ENCODE measurements at places on chromosomes 1 and 21.

DNA sequence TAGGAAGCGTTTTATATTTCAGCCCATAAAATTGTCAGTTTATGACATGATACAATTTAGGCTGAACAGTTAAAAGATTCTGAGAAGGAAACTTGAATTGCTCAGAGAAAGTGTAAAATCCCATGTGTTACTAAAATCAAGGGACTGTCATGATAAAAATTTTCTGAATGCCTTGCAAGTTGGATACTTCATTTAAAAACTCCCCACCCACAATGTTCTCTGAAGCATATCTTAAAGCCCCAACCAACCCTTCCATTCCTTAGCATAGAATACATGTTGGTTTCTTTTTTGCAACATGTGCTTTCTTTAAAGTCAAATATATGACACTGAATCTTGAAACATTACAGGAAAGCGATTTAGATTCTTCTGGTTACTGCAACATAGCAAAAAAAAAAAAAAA is 97.4 kb downstream of the MRPL39 start:
- no peak for DNase-seq

DNA sequence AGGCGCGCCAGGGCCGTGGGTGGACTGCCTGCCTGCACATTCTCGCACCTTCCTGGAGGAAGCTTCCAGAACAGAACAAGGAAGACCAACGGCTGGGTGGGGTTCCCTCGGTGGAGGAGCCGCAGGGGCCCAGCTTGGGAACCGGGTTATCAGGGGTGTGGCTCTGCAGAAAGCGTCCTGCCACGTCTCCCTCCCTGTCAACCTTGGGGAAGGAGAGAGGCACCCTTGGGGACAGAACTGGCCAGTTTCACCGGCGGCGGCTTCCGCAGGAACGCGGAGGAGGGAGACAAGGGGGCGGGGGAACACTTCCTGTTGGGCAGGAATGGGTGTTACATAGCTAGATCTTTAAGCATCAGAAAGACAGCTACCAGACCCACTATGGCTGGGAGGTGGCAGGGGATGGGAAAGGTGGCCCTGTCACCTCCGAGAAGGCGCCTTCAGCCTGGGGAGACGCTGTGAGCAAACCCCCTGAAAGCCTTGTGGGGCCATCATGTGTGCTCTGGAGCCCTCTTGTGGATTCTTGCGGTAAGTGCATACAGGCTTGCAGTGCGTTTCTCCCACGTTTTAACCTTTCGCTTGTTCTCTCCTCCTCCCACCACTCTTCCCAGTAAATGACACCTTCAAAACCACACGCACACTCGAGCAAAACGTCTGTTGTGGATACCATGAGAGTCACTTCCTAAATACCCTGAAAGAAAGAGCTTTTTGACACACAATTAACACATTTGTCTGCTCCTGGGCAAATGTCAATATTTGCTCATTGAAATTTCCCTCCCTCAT is 3.8 kb upstream of the PLEKHA6 start:
- DNase-seq, result peak; percentile 53

DNA sequence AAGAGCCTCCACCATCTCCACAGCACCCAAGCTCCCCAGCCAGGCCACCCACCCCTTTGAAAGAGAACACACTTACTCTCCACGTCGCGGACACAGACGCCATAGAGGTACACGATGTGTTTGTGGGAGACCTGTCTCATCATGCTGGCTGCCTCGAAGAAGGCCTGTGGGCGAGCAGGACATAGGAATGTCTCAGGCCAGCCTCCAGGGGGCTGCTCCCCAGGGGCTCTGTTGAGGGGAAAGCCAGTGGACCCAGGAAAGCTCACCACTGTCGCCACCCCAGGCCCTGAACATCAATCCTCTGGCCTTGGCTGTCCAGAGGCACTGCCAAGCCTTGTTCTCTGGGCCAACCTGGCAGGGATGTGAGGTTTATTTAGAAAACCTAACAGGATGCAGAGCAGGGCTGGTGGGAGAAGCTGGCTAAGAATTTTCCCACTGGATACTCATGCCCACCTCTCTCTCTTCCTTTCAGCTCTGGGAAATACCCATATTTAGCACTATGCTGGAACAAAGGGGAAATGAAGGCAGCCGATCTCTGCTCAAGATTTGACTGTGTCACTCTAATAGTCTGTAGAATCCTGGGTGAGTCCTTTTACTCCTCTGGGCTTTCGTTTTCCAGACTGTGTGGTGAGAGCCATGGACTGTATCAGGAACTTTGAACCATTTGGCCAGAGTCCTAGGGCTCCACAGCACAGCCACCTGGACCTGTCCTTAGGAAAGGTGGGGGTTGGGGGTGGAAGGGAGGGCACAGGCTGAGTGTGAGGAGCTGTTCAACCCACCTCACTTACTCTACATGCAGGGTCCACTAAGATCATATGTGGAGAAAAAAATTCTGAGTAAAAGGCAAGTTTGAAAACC is 101.9 kb downstream of the RAVER2 start:
- no peak for DNase-seq

- DNase-seq, result no peak
Measured at GRCh38 chr1:32361674-32362473, 411 bp downstream of the FAM229A start.

- no peak for DNase-seq
Measured at GRCh38 chr1:34115233-34115632, 49.8 kb downstream of the CSMD2 start.

DNA sequence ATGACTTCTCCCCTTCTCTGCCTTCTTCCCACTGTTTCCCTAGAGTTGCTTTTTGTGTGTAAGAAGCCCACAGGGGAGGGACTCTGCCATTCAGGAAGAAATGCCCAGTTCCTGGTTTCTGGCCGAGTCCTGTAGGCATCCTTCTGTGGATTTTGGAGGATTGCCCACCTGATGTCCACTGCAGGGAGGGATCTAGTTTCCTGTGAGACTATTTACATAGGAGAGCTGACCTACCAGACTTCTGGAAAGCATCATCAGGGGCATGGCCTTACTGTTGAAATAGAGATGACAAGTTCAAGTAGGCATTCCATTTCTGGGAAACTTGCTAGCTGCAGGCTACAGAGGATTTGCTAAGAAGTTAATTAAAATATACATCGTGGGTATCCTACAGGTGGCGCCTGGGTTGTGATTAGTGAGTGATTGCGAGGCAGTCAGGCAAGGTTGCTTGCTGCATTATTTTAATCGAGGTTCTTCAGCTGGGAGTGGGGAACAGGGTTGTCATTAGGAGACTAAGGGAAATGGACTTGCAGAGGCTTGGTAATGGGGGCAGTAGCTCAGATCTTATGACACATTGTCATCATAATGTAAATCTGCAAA is 148.7 kb downstream of the HHAT start:
- DNase-seq, result no peak

DNA sequence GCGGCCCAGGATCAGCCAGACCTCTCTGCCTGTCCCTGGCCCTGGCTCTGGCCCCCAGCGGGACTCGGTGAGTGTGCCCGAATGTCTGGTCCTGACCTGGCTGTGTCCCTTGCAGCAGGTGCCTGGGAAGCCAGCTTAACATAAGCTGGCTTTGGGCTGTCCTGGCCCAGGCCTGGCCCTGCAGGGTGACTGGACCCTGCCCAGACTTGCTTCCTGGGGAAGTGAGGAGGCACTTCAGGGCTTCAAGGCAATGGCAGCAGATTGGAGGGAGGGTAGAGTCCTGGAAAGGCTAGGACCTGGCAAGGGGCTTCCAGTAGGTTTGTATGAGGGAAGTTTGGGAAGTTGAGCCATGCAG is 16.4 kb downstream of the RPS6KA1 start:
- DNase-seq, result no peak

DNA sequence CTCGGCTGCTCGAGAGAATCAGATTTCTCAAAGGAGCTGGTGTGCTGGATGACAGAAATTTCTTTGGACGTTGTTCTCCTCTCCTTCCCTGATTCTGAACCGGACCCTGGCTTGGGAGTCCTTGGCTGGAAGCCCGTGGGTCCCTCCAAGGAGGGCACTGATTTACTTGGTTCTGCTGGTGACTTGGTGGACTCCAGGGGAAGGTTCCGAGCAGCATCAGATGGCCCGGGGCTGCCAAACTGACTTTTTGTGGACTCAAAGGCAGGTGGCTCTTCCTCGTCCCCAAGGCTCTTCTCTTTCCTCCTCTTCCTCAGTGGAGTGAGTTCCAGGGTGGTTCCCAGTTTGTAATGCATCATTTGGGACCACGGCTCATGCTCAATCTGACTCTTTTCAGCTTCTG is 97.9 kb upstream of the EDN2 start:
- DNase-seq, result no peak

GRCh38 chr21:27475363-27475955 is 508.6 kb upstream of the ADAMTS5 start:
- DNase-seq, result no peak

- no peak for DNase-seq
Measured at GRCh38 chr1:31783846-31784245, 19.7 kb upstream of the ADGRB2 start.

GRCh38 chr1:81391125-81391828 is 409.5 kb upstream of the ADGRL2 start:
- DNase-seq, result no peak

GRCh38 chr1:13775916-13776315 is 75.9 kb downstream of the PRDM2 start:
- no peak for DNase-seq

GRCh38 chr1:191592039-191592438 is 566.2 kb upstream of the RGS18 start:
- DNase-seq, result no peak

DNA sequence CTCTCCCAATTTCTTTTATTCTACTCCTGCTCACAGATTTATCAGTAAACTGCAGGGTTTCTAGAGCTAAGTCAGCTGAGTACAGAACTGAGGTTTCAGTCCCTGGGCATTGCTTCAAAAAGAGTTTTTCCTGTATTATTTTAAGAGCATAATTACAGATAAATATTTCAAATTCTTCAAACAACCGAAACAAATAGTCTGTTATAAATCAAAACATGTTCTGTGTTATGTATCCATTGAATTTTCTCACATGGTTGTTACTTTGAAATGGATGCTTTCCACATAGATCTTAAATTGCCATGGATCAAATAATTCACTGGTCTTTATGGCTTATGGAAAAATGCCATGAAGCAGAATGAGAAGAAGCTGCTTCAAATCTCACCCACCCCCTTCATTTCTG is 64.5 kb downstream of the LRRC8C start:
- no peak for DNase-seq

- DNase-seq, result no peak
Measured at GRCh38 chr1:94669198-94669597, 127.6 kb upstream of the F3 start.

DNA sequence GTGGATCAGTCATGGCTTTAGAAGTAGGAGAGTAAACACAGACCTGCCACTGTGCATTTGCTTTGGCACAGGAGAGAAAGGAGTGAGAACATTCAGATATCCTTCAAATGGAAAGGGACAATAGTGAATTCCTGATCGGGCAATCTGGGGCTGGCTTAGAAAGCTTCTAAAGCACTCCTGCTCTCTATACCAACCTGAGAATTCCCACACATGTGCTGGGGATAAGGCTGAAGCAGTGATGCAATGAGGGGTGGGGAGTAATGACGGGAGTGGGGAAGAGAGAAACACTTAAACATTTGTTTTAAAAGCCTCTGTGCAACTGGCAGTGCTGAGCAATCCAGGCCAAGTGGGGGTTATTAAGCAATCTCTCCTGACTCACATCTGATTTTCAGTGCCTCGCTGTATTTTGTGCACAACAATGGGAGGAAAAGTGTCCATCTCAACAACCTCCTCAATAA is 108.8 kb downstream of the KIAA0319L start:
- no peak for DNase-seq

- no peak for DNase-seq
Measured at GRCh38 chr1:167797015-167797414, 75.2 kb downstream of the MPZL1 start.

DNA sequence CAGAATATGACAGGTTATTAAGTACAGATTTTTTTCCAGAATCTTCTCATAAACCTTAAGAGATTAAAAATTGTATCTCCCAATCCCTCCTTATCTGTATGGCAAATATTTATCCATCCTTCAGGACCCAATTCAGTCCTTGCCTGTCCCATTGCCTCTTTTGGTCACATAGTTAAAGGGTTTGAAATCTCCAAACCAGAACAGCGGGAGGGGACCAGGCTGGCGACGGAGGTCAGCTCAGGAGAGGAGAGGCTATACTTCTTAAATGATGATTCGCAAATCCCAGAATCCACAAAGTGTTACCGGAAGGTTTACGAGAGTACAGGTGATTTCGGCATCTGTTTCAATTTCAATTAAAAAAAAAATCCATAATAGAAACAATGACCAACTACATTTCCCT is 572.7 kb downstream of the SMYD3 start:
- DNase-seq, result no peak

GRCh38 chr1:102751111-102751510 is 357.2 kb downstream of the COL11A1 start:
- no peak for DNase-seq

DNA sequence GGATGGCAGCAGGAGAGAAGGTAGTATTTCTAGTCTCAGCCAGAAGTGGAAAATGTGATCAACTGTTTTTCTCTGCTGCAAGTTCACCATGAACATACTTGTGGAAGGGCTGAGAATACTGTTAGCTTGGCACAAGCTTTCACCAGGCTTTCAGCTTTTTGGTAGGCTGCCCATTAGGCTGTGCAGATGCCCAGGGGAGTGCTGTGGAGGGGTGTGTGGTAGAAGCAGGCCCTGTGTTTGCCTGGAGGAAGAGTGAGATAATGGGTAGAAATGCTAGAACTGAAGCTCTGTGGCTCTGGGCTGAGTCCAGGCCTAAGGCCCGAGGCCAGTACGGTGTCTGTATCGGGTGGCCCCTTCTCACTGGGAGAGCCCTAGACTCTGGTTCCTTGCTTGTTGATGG is 9.8 kb downstream of the DNAJC6 start:
- DNase-seq, result no peak

- no peak for DNase-seq
Measured at GRCh38 chr1:156821801-156822200, 5.2 kb upstream of the SH2D2A start.

DNA sequence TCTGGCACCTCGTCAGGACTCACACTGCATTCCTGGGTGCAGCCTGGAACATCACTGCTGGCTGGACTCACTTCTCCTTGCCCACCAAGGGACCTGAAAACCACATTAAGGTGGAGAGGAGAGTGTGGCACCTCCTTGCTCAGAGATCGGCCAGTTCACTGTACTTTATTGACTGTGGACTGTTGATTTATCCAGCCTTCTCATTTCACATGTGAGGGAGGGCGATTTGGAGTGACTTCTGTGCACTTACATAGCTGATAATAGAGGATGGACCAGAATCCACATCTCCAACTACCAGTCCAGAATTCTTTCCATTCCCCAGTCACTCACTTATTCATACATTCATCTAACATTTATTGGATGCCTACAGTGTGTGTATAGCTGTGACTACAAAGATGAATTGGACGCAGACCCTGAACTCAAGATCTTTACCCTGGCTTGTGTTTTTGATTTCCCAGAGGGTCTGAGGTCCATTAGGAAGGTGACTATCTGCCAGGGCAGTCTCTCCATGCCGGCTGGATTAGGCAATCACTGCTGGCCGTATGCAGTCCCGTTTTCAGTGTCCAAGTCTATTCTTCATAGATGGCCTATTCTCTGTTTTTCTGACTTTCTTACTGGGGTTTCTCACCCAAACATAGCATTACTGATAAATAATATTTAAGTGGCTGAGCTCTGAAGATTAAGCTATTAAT is 233.5 kb upstream of the SGIP1 start:
- DNase-seq, result no peak
